Inflammatory macrophage (primary cell): ENCODE measurements at places on chromosomes 6 and 20.

GRCh38 chr6:68689910-68690309 lies 54.8 kb downstream of the ADGRB3 start:
- no peak for DNase-seq

GRCh38 chr6:3422435-3423070 lies 34.3 kb downstream of the SLC22A23 start:
- DNase-seq = no peak

DNA sequence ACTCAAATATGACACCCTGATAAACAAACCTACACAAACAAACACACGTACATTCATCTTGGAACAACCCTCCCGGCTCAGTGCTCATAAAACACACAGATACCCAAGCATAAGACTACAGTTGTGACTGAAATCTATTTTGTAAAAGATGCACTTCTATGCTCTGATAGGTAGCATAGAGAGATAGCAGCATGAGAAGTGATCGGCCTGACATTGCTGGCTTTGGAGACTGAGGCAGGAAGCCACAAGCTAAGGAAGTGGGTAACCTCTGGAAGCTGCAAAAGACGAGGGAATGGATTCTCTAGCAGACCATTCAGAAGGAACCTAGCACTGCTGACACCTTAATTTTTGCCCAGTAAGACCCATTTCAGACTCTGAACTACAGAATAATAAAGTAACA lies 1.6 kb upstream of the RNF39 start:
- no peak for DNase-seq

DNA sequence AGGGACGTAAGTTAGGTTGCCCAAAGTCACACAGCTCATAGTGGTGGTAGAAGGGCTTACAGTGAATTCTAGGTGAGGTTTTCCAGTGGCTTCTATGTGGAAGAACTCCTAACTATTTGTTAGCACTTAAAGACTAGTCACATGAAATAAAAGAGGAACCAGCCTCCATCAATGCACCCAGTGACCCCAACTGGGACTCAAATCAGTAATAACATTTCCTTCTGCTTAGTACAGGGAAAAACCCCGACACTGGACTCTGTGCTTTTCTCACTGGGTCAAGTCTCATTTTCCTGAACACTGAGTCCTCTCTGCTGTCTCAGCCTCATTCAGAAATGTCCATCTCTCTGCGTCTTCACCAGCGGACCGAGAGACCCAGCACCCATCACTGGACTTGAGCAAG lies 89.2 kb downstream of the SLC22A23 start:
- peak; percentile 71 for DNase-seq

- DNase-seq = peak; percentile 44
These were observed 41.7 kb downstream of the TMEM242 start for GRCh38 chr6:157281570-157281969.

GRCh38 chr6:156647140-156647784 lies 129.9 kb upstream of the ARID1B start:
- DNase-seq = no peak

DNA sequence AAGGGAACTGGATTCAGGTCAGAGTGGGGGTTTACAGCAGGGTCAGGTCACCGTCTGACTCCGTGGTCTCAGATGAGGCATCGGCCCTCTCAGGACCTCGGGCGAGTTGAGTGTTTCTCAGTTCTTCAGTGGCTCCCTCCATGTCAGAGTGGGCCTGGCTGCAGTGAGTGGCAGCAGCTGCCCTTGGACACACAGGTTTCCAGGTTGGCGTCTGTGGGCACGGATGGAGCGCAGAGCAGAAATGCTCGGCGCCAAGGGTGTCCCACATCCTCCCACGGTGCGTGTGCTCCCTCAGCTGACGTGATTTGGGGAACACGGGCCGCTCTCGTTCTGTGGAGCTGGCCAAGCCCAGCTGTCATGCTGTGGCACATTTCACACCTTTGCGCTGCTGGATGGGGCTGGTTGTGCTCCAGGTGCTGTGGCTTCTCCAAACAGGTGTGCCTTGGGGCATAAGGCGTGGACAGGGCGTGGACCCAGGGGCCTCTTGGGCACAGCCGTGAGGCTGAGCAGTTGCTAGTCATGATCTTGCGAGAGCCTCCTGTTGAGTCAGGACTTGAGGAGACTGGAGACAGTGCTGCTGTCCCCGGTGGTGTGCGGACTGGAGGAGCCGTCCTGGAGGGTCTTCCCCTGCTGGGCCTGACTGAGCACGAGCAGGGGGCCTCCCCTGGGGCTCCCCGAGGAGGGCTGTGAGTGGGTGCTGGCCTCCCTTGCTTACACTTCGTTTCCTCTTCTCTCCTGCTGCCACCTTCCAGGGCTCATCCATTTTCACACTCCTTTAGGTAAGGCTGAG lies 9.5 kb upstream of the DNAJC5 start:
- DNase-seq = no peak

GRCh38 chr6:43011207-43011606 lies 2.5 kb downstream of the MEA1 start:
- DNase-seq = no peak

DNA sequence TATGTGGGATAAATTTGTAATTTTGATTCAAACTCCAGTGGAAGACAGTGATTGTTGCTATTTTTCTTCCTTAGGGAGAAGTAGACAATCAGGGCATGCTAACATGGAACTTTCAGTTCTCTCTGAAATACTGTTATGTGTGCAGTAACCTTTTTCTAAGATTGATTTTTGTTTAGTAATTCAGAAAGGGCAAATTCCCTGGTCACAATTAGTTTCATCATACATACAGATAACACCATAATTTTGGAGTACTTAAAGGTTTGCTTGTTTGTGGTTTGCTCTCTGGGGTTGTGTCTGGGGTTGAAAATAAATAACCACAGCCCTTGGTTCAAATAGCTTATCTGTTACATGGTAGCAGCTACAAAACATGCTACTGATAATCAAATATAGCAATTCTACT lies 34.4 kb downstream of the ADGRG6 start:
- no peak for DNase-seq

DNA sequence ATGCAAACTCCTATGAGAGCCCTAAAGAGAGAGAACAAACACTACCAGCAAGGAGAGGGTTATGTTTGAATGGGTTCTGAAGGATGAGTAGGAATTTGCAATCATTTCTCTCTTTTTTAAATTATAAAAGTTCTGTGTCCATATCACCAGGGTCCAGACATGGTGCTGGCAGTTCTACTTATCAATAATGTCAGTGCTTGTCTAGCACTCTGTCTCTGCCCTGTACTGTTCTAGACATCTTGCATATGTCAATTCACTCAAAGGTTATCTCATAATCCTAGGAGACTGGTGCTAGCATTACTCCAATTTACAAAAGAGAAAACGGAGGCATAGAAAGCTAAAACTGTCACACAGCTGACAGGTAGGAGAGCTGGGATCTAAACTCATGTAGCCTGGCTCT lies 101.3 kb downstream of the VEGFA start:
- no peak for DNase-seq

DNA sequence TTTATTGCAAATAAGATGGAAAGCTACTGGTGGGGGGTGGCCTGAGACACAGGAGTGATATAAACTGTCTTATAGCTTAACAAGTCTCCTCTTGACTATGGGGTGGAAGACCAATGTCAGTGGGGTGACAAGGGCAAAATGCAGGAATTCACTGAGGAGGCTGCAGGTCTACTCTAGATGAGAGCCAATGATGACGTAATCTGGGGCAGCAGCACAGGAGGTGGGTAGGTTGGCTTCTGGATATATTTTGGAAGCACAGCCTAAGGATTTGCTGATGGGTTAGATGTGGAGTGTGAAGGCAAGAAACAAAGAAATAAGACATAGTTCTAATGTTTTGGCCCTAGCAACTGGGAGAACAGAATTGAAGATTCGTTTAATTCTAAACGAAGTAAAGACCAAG lies 253.2 kb downstream of the PTPRT start:
- no peak for DNase-seq

- no peak for DNase-seq
These were observed 42.8 kb upstream of the AHI1 start for GRCh38 chr6:135540207-135540840.

- DNase-seq = no peak
These were observed 39.0 kb upstream of the MDFI start for GRCh38 chr6:41599015-41599851.

DNA sequence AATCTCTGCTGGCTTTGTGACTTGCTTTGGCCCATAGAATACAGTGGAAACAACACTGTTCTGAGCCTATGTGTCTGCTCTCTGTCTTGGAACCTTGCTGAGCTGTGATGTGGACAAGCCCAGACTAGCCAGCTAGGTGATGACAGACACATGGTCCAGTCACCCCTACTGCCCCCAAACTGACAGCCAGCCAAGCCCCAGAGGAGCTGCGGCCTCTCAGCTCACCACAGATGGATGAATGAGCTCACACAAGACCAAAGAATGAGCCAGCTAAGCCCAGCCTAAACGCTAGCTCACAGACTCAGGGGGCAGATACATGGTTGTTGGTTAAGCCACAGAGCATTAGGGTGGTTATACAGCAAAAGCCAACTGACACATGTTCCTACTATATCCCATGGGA lies 4.1 kb downstream of the AARS2 start:
- no peak for DNase-seq

DNA sequence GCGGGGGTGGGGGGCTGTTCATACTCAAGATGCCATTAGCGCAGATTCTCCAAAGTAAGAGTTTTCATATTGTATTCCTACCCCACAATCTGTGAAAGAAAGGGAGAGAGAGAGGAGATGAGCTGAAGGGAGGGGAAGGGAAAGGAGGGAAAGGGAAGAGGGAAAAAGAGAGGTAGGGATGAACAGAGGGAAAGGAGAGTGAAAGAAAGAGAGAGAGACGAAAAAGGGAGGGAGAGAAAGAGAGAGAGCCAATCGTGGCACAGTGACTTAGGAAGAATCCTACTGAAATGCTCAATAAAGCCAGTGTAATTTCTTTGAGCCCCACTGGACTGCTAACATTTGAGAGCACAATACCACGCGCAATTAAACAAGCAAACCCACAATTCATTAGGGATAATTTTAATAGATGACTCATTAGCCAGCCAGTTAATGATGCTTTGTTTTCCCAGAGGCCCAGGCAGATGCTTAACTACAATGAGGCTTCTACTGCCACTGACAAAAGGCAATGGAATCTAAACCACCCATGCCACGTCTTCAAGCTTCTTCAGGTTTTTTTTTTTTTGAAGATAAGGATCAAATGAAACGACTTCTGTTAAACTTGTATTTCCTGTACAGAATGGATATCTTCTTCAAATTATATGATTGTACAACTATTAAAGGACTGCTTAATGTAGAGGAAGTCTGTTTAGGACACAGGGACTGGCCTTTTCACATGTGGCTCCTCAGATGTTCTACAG lies 306.8 kb downstream of the FOXC1 start:
- no peak for DNase-seq

GRCh38 chr6:70998148-70998547 lies 41.3 kb upstream of the B3GAT2 start:
- DNase-seq = no peak

- no peak for DNase-seq
These were observed 26.4 kb upstream of the MEI4 start for GRCh38 chr6:77626426-77626825.

DNA sequence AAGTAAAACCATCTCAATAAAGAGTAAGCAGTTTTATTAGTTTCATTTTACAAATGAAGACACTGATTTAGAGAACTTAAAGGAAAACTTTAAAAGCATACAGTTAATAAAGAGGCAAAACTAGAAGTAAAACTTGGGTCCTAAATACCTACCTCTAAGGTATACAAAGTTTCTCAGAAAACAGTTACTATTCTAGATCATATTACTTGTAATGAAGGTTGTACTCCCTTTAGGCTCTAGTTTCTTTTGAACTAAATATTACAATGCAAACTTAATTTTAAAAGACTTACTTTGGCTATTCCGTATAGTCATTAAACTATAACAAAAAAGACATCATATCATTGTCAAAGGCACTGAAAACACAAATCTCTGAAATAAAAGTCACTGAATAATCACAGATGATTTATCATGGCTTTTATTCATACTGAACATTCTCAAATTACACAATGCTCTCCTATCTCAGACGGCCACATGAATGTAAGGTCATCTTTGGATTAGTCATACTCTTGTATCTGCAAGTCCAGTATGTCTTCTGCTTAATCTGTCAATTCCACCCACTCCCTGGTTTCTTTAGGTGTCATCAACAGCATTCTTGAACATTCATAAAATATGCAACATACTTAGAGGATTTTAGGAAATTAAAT lies 361.6 kb upstream of the RUNX2 start:
- DNase-seq = peak; percentile 80

DNA sequence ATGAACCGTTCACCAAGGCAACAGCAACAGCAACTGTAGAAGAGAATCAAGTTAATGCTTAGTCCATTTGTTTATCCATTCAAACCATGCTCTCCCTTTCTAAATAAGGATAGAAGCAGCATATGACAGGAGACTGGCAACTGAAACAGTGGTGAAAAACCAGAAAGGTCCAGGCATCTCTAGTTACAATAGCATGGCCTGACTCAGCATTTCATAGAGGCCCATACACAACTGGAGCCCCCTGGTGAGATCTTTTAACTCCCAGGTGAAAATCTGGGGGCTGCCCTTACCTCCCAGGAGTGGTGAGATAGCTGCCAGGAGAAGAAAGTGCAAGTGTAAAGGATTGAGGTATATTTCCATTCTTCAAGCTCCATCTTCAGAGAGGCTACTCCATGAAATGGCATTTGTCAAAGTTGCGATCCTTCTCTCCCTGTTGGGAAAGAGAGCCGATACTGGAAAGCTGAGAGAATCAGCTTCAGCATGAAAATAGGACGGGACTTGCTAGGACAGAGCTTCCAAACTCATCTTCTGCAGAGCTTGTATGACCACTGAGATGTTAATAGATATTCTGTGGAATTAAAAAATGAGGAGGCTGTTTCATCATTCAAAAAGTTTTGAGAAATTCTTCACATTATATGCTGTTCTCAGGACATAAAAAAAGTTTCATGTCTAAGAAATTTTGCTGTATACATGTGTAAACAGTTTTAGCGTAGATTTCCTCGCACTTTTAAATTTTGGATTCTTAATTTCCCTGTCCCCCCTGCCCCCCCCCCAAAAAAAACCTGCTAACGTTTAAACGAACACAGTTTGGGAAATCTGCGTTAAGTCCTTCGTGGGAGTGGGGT lies 10.9 kb upstream of the SLC2A12 start:
- no peak for DNase-seq

- no peak for DNase-seq
These were observed 11.7 kb downstream of the SIM1 start for GRCh38 chr6:100452998-100453397.

DNA sequence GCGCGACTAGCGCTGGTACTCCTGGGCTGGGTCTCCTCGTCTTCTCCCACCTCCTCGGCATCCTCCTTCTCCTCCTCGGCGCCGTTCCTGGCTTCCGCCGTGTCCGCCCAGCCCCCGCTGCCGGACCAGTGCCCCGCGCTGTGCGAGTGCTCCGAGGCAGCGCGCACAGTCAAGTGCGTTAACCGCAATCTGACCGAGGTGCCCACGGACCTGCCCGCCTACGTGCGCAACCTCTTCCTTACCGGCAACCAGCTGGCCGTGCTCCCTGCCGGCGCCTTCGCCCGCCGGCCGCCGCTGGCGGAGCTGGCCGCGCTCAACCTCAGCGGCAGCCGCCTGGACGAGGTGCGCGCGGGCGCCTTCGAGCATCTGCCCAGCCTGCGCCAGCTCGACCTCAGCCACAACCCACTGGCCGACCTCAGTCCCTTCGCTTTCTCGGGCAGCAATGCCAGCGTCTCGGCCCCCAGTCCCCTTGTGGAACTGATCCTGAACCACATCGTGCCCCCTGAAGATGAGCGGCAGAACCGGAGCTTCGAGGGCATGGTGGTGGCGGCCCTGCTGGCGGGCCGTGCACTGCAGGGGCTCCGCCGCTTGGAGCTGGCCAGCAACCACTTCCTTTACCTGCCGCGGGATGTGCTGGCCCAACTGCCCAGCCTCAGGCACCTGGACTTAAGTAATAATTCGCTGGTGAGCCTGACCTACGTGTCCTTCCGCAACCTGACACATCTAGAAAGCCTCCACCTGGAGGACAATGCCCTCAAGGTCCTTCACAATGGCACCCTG lies 1.6 kb downstream of the TPBG start:
- no peak for DNase-seq

- peak; percentile 64 for DNase-seq
These were observed 1.2 kb downstream of the GSTA5 start for GRCh38 chr6:52839124-52840055.
